ENCODE measurements at places on chromosomes 6 and 20.

DNA sequence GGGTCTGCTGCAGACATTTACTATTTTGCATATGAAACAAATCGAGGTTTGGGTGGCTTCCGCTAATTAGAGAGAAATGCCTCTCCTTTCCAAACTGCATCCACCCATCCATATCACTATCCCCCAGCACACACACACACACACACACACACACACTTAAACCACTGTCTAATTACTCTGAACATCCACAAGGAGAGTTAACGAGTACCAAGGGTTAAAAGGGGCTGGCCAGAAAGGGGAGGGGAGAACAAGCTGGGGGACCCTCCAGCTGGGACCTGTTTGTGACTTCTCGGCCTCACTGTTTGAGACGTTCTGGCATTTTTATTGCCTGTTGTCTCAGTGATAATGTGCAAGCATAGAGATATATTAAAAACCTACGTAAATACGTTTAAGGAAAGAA, 261.2 kb downstream of the FOXC1 start:
- no peak overlapping the region for H3K4me3 ChIP-seq
- peaks cover 10% of the 10 kb centered on the region for H3K4me1 ChIP-seq
- DNase-seq: peak; percentile 23
- no peak overlapping the region for H3K27ac ChIP-seq

DNA sequence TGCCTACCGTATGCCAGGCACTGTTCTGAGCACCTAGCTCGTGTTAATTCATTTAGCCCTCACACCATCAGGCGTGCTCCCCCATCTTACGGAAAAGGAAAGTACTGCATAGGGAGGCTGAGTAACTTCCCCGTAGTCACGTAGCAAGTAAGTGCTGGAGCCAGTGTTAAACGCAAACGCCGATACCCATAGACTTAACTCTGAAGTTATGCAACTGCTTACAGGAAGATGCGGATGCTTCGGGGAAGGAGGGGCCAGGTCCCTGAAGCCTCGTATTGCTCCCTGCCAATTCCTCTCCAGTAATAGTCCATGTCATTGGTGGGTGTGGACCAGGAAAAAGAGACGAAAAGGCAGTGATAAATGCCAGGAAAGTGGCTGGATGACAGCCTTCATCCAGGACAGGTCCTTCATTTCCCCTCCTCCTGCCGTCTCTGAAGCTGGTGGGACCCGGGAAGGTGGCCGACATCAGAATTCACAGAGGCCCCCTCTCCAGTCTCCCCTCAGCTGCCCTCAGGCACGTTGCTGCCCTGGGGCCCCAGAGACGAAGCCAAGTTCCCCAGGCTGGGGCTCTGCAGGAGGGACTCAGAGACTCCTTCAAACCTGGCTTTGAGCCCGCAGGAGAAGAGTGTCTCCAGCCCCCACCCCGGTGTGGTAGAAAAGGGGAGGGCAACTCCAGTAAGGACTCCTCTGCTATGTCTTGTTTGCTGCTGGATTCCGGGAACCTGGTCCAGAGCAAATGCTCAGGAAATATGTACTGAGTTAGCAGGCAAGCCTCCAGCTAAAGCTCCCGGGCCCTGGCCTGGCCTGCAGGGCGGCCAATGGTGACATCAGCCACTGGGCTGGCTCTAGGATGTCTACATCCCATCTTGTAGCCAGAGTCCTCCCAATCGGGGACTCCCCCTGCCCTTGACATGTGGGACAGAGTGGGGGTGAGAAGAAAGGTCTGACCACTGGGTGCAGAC, 37.8 kb downstream of the RAB44 start:
- peak; percentile 31 for DNase-seq
- H3K27ac ChIP-seq: no peak overlapping the region
- no peaks in the 10 kb centered on the region for H3K27me3 ChIP-seq
- H3K4me1 ChIP-seq: no peaks in the 10 kb centered on the region
- H3K36me3 ChIP-seq: no peaks in the 10 kb centered on the region

DNA sequence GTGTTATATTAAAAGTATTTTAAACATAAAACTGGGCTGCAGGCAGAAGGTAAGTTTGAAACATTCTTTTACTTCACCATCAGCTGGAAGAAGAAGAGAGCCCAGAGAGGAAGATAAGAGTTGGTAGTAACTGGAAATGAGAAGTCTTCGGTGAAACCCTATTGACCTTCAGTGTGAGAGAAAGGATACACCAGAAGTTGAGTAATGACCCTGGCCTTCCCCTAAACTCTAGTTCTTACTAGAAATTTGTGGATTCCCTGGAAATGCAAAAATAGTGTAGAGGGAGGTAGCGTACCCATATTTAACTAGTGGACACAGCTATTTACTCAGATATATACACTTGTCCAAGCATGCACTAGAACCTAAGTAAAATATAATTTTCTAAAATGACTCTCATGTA, 8.0 kb upstream of the EPM2A start:
- H3K4me1 ChIP-seq: no peaks in the 10 kb centered on the region
- no peak for DNase-seq
- no peak overlapping the region for H3K27ac ChIP-seq
- no peak overlapping the region for H3K4me3 ChIP-seq

GRCh38 chr6:112665815-112666214, 318.7 kb downstream of the RFPL4B start:
- DNase-seq: no peak
- no peaks in the 10 kb centered on the region for H3K4me1 ChIP-seq
- H3K27me3 ChIP-seq: no peaks in the 10 kb centered on the region
- H3K36me3 ChIP-seq: no peaks in the 10 kb centered on the region

DNA sequence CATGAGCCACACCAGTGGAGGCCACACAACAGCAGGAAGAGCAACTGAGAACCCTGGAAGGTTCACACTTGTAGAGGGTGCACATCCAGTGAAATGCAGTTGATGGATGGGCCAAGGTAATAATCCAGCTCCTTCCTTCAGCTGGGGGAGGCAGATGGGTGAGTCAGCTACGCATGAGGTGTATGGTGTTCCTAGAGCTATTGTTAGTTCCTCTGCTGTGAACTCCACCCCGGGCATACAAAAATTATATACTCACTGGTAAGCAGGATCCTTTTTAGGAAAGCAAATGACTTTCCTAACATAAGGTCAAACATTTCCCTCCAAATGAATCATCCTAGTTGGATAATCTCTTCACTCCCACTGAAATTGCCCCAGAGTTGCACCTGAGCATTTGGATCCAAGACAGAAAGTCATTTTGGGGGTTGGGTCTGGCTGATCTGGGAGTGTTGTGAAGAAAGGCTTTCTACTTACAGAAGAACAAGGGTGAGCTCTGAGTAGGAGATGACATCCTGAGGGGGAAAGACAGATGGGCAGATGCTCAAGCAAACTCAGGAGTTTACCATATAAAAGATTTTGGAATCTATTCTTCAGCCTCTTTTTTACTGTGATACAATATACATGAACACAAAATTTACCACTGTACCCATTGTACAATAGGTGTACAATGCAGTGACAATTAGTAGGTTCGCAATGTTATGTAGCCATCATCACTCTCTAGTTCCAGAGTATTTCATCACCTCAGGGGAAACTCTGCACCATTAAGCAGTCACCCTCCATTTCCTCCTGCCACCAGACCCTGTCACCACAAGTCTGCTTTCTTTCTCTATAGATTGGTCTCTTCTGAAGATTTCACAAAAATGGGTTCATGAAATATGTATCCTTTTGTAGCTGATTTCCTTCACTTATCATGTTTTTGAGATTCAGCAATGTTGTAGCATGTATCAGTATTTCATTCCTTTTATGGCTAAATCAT, 11.1 kb downstream of the HLA-F start:
- no peak overlapping the region for H3K27ac ChIP-seq
- no peak overlapping the region for H3K4me3 ChIP-seq
- DNase-seq: no peak

- H3K27me3 ChIP-seq: no peaks in the 10 kb centered on the region
- DNase-seq: no peak
- H3K4me1 ChIP-seq: no peaks in the 10 kb centered on the region
- H3K27ac ChIP-seq: no peak overlapping the region
- no peaks in the 10 kb centered on the region for H3K36me3 ChIP-seq
These were observed 24.9 kb downstream of the DSE start for GRCh38 chr6:116395647-116396046.

- no peak overlapping the region for H3K27ac ChIP-seq
- H3K4me3 ChIP-seq: no peak overlapping the region
- H3K36me3 ChIP-seq: no peaks in the 10 kb centered on the region
- no peaks in the 10 kb centered on the region for H3K27me3 ChIP-seq
These were observed 206.3 kb downstream of the EPHA7 start for GRCh38 chr6:93213028-93213427.

- H3K4me3 ChIP-seq: no peak overlapping the region
- no peaks in the 10 kb centered on the region for H3K36me3 ChIP-seq
- no peak for DNase-seq
- H3K27me3 ChIP-seq: no peaks in the 10 kb centered on the region
- H3K27ac ChIP-seq: peak overlapping the region; percentile 31
These were observed 18.0 kb upstream of the SLCO4A1 start for GRCh38 chr20:62624325-62624690.

DNA sequence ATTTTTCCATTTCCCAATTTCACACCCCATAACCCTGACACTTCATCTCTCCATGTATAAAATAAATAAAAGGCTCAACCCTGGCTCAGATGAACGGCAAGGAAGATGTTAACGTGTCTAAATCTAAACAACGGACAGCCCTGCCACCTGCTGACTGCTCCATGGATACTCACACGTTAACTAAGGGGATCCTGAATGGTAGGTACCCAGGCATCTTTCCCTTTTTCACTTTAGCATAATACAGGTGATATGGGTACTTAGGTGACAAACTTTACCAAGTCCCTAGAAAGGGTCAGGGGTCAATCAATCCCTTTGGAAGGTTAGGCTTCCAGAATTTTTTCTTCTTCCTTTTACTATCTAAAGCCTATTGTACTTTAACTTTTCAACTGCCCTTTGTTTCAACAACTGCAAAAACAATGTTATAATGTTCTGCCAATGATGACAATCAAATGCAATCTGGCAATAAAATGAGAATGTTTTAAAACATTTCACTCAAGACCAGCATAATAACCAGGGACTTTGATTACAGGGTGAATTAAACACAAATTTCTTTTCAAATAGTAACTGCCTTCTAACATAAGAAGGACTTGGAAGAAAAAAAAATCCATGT, 52.4 kb upstream of the IPCEF1 start:
- H3K4me1 ChIP-seq: no peaks in the 10 kb centered on the region
- no peak overlapping the region for H3K27ac ChIP-seq
- no peaks in the 10 kb centered on the region for H3K27me3 ChIP-seq
- no peak for DNase-seq
- H3K4me3 ChIP-seq: no peak overlapping the region

DNA sequence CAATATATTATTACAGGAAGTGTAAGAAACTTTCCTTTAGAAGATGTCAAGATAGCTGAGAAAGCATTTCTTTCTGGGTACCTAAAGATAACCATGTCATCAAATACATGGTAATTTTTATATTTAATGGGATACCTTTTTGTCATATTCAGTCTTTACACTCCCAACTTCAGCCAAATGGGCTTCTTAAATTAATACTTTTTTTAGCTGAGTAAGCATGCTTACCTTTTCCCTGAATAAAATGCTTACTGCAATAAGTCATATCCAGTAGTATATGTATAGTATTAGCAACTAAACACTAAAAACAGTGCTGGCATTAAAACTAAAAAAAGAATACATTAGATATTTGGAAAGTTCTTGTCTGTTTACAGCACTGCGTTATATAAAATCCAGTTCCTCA, 17.4 kb upstream of the PBOV1 start:
- H3K36me3 ChIP-seq: no peaks in the 10 kb centered on the region
- H3K27ac ChIP-seq: no peak overlapping the region
- no peak for DNase-seq

GRCh38 chr6:83114164-83114563, 46.7 kb downstream of the DOP1A start:
- no peak overlapping the region for H3K4me3 ChIP-seq
- no peak for DNase-seq
- no peaks in the 10 kb centered on the region for H3K36me3 ChIP-seq
- no peaks in the 10 kb centered on the region for H3K4me1 ChIP-seq

GRCh38 chr6:96651816-96652215, 88.9 kb downstream of the FHL5 start:
- H3K4me3 ChIP-seq: no peak overlapping the region
- no peaks in the 10 kb centered on the region for H3K36me3 ChIP-seq
- no peak for DNase-seq
- H3K27me3 ChIP-seq: no peaks in the 10 kb centered on the region
- H3K4me1 ChIP-seq: no peaks in the 10 kb centered on the region

- H3K27me3 ChIP-seq: no peaks in the 10 kb centered on the region
- DNase-seq: no peak
- H3K4me1 ChIP-seq: no peaks in the 10 kb centered on the region
- no peak overlapping the region for H3K27ac ChIP-seq
- H3K36me3 ChIP-seq: no peaks in the 10 kb centered on the region
These were observed 126.8 kb upstream of the SAMD5 start for GRCh38 chr6:147381712-147382111.

- no peak overlapping the region for H3K27ac ChIP-seq
- DNase-seq: peak; percentile 73
- H3K4me3 ChIP-seq: no peak overlapping the region
- peaks cover 1% of the 10 kb centered on the region for H3K36me3 ChIP-seq
These were observed 10.9 kb downstream of the NINL start for GRCh38 chr20:25574411-25574810.

DNA sequence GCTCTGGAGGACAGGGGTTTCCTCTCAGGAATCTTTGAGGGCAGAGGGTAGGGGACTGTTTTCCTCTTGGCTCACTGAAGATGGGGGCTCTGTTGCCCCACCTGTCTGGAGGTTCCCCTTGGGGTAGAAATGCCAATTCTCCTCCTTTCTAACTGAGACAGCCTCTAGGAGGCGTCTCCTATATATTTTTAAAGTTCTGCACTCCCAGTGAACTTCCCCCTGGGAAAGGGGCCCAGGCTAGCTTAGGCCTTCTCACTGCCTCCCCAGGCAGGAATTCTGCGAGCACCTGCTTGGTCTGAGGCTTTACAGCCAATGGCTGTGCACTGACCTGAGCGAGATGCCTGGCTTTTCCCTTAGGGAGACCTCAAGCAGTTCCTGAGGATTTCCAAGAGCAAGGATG, 24.8 kb upstream of the SRF start:
- no peak overlapping the region for H3K4me3 ChIP-seq
- H3K36me3 ChIP-seq: peaks cover 8% of the 10 kb centered on the region
- no peak for DNase-seq
- no peak overlapping the region for H3K27ac ChIP-seq

DNA sequence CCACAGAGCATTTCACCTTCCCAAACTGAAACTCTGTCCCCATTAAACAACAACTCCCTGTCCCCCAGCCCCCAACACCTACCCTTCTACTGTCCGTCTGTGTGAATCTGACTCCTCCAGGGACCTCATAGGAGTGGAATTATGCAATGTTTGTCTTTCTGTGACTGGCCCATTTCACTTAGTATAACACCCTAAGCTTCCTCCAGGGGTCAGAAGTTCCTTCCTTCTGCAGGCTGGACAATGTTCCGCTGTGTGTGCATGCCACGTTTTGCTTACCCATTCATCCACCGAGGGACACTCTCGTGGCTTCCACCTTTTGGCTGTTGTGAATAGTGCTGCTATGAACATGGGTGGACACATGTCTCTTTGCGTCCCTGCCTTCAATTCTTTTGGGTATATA, 37.6 kb upstream of the MPC1 start:
- H3K4me3 ChIP-seq: no peak overlapping the region
- DNase-seq: no peak
- H3K36me3 ChIP-seq: peaks cover 2% of the 10 kb centered on the region
- no peaks in the 10 kb centered on the region for H3K4me1 ChIP-seq
- no peak overlapping the region for H3K27ac ChIP-seq

All from mesendoderm (in vitro differentiated cells).